ENCODE measurements at places on chromosomes 6 and 20. TPM values are rescaled to one million over a fixed set of nuclear protein-coding genes. Genes with fewer than 3 reads are reported as not detected.

- ATAC-seq, result no peak
These were observed 13.9 kb upstream of the NAA20 start for GRCh38 chr20:20003031-20003954.

Gene C2
- 0.27 TPM for total RNA-seq

Gene IP6K3
- total RNA-seq, result 0.50 TPM

- ATAC-seq, result no peak
These were observed 119.2 kb upstream of the ARG1 start for GRCh38 chr6:131453803-131454202.

- ATAC-seq, result no peak
These were observed 79.0 kb upstream of the B3GAT2 start for GRCh38 chr6:71035871-71036270.

- ATAC-seq, result no peak
These were observed 20.9 kb upstream of the PNPLA1 start for GRCh38 chr6:36248980-36249379.

GRCh38 chr6:3744211-3744900 is 7.2 kb downstream of the PXDC1 start:
- ATAC-seq, result no peak

Gene MAFB
- total RNA-seq, result 10.9 TPM

Gene STX11
- total RNA-seq, result 0.18 TPM

DNA sequence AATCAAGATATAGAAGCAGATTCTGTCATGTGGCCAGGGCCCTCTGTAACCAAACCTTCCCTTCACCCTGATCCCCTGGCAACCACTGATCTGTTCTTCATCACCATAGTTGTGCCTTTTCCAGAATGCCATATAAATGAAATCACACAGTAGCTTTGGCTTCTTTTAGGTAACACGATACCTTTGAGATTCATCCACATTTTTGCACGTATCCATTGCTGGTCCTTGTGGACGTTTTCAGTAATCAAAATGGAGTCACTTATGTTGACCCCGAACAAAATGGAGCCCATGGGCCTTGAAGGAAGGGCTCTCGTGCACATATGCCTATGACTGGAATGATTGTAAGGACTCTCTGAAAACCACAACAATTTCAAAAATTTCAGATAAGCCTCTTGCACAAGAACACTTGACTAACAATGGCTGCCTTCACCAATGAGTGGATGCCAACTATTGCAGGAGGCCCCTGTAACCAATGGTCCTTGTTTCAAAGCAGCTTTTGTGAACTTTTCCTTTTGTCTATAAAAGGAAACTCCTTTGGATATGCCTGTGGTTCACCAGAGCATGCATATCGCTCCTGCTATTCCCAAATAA is 84.3 kb upstream of the RALY start:
- no peak for ATAC-seq

Gene DLL1
- total RNA-seq, result 16.3 TPM

Gene OR2H2
- total RNA-seq, result 1.4 TPM

DNA sequence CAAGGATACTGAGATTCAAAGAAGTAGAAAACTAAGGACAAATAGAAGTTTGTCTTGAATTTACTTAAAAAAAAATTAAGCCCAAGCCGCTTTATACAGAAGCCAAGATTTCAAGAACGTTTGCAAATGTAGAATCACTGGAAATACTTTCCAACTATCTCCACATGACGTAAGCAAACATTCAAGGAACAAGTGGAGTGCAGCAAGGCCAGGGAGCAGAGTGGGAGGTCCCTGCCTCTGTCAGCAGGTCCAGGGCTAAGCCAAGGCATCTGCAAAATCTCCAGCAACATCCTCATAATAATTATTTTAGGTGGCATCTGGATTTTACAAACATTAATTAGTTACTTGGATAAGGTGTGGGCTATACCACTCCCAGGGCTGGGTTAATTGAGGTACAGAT is 60.1 kb upstream of the AKIRIN2 start:
- ATAC-seq, result no peak

GRCh38 chr6:75044846-75045245 is 161.0 kb downstream of the COL12A1 start:
- no peak for ATAC-seq

DNA sequence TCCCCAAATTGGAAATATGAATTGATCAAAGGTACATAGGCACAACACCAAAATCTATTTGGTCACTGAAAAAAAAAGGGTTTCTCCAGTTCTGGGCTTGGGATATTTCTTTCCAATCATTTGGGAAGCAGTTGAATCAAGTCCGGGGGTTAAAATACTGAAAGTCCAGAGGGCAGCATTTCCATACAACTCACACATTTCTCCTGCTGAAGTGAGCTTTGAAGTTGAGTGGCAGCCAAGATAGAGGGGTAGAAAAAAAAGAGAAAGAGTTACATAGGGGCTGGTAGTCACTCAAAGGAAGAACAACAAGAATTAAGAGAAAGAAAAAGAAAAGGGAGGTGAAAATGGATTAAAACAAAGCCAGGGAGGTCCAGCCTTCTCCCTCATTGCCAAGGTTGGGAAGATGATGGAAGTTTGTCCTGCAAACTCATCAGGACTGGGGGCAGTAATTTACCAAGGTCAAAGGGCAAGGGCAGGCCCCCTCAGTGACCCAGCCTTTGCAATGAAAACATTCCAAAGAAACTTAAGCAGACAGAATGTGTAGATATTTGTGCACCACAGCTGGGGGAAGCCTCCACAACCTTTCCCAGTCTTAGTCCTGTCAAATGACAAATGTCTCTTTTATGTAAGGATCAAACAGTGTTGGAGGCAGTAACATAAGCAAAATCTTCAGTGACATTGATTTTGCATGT is 525.3 kb upstream of the JARID2 start:
- no peak for ATAC-seq

GRCh38 chr6:75748743-75749538 is at the start of gene MYO6:
Gene MYO6, plus strand, starts transcription at chr6:75749239. Its CDS starts 68,309 bp downstream, at chr6:75817548.
- peak; percentile 91 for ATAC-seq

- ATAC-seq, result no peak
These were observed 8.0 kb downstream of the MYLIP start for GRCh38 chr6:16136621-16137450.

- no peak for ATAC-seq
These were observed 20.7 kb upstream of the ASF1A start for GRCh38 chr6:118873239-118873638.

All from motor neuron (in vitro differentiated cells).